ENCODE measurements at places on chromosomes 2 and 18.

GRCh38 chr18:49177071-49177470 is 226.3 kb upstream of the SMAD7 start:
- no peak for DNase-seq

GRCh38 chr2:241771286-241772062 is 5.1 kb upstream of the GAL3ST2 start:
- no peak for DNase-seq

- DNase-seq: no peak
These were observed 65.4 kb downstream of the SATB2 start for GRCh38 chr2:199392363-199392762.

GRCh38 chr2:144190908-144191605 is 328.9 kb downstream of the ZEB2 start:
- DNase-seq: no peak

DNA sequence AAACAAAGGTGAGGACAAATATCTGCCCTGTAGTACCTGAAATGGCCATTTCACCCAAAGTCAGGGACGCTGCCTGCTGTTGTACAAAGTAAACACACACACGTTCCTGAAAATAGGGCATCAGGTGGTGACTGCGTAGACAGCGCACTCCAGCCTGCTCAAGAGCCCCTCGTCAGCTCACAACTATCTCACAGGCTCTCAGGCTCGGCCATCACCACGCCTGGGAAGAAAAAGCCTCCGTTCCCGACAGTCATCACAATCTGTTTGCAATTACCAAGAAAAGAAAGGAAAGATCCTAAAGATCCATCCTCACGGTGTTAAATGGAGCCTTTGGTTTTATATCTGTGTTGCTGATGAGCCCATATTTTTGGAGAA is 230.2 kb downstream of the ZNF516 start:
- no peak for DNase-seq

DNA sequence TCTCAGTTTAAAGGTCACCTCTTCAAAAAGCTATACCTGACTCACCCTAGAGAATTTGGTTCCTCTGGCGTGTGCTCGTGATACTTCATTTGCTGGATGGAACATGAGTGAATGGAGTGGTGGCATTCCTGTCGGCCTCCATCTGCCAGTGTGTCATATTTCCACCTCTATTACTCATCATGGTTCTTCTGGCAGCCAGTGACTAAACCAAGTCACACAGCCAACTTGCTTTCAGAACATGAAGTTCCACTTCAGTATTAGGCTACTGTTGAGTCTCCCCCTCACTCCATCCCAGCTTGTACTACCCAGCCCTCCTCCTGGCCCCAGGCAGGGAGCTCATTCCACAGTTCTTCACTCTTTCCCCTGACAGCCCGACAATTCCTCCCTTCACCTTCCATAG is 169.8 kb downstream of the MREG start:
- no peak for DNase-seq

DNA sequence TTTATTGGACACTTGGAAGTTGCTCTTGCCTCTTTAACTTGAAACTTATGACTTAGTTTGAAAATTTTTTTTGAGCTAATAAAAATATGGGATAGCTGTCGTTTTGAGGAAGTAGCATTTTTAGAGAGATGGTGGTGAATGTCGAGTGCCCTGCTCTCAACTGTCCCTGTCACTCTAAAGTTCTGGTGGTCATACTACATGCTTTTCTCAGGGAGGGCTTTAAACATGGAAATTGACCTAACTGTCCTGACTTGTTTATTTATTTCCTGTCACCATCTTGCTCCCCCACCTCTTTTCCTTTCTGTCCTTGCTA is 16.0 kb downstream of the CEP192 start:
- DNase-seq: no peak

DNA sequence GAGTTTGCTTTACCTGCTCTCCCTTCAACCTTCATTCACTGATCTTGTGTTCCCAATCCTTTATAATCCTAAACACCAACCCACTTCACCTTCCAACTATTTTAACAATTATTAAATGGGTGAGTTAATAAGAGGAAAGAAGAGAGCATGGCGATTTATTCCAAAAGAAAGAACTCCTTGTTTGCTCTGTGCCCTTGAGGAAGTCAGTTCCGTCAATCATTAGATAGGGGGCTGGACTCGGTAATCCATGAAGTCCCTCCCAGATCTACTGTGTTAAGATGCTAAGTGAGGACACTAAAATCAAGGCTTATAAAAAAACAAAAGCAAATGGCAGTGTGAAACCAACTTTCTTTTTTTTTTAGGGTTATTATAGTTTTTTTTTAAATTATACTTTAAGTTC is 589.9 kb downstream of the XIRP2 start:
- DNase-seq: no peak

DNA sequence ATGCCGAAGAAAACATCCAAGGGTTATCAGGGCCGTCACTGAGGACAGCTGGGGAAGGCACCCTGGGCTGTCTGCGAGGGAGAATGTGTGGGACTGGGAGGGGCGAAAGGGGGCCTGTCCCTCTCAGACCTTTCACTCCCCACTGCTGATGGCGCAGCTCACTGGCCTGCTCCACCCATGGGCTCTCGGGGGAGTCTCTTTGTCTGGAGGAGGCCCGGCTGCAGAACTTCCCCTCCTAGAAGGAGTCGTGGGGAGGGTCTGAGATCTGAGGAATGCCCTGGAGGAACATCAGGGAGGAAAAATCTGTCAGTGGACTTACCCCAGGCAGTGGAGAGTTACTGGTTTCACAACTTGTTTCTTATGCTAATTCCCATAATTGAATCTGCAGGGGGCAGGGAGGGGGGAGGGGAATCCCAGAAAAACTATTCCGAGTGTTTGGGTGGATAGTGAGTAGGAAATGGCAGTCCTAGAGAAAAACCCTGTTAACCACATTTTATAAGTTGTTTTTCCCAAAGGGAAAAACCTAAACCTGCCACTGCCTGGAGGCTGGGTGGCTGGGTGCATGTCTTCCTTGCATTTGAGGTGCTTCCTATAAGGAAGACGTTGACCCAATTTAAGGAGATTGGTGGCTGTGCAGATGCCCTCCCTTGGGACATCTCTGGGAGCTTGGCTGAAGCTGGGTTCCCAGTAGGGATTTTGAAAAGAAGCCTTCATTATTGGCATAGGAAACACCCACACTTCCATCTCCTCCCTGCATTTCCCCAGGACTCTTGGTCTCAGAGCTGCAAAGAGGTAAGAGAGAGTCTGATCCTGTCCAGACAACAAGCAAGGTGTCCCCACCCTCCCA is 11.7 kb upstream of the SEMA4C start:
- no peak for DNase-seq

DNA sequence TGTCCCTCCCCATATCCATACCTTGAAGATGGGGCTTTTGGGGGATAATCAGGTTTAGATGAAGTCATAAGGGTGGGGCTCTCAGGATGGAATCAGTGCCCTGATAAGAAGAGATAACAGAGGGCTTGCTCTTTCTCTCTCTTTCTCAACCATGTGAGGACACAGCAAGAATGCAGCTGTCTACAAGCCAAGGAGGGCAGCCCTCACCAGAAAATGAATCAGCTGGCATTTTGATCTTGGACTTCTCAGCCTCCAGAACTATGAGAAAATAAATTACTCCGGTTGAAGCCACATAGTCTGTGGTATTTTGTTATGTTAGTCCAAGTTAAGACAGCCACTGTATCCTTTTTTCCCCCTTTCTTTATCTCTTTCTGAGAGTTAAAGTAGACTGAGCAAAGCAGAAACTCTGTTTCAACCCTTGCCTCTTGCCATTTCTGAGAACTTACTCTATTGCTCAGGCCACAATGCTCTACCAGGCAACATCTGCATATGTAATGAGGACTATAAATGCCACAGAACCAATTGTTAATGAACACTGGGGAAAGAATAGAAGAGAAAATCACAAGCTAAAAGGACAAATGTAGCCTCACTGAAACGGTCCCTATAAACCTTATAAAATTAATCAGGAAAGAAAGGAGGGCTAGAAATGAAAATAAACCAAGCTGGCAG is 56.9 kb downstream of the SRBD1 start:
- no peak for DNase-seq

- no peak for DNase-seq
These were observed 233.9 kb upstream of the HDAC4 start for GRCh38 chr2:239634769-239635168.

DNA sequence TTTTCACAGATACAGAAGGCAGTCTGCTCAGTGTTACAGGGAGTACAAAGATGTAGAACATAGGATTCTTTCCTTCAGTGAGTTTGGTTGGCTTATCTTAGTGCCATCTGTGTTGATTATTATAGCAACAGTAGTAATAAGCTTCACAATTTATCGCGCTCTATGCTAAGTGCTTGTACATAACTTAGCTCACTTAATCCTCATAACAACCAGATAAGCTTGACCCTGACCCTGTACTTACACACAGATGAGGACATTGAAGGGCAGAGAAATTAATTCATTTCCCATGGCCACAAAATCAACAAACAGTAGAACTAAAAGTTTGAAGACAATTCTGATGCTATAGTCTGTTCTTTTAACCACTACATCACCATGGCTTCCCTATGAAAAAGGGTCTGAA is 121.8 kb downstream of the SPHKAP start:
- DNase-seq: no peak

DNA sequence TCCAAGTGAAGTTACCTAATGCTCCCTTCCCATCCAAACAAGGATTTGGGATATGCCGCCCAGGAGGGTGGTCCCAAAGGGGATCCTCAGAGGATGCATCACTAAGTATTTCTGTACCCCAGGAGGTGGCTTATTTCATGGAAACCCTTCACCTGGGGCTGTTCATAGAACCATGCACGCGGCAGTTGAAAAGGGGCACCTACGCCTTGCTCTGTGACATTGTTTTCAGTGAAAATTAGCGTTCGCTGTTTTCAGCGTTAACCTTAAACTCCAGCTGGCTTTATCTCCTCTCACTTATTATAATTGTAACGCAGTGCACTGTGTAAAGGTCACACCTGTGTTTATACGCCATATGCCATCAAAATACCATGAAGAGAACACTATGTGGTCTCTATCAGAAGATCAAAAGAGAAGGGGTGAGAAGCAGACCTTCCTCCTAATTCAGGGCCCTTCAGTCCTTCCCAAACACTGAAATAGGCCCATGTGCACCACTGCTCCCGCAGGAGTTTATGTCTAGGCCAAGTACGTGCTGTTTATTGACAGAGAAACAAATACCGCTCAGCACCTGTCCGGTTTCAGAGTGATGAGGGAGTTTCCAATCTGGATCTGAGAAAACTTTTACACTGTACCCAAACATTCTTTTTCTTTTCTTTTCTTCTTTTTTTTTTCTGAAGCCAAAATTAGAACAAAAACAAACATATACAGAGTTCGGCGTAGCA is 162.1 kb downstream of the BCL2 start:
- no peak for DNase-seq

DNA sequence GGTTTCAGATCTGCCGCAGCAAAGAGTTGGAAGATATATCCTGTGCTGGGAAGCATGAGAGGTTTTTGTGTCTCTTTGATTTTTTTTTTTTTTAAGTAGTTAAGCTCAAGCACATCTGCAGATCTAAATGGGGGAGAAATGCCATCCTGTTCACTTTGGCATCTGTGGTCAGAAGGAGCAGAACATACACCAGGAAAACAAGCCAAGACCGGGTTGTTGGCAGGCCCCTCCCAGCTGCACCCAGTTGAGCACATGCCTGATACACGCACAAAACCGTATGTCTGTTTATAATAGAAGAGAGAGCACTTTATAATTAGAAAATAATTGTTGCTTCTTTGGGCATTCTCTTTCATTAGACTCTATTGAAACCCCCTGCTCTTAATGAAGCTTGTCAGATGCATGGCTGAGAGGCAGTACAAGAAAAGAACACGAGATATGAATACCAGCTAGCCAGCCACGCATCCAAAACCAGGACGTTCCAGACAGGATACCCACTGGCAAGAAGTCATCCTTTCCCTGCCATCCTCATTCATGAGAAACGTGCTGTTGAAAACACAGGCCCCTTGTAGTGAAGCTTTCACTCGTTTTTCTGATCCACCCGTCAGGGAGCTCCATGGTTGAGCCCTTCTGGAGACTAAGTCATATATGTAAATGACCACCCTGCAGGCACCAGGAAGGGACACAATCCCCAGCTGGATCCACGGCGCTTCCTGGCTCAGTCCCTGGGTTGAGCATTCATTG is 152.2 kb downstream of the ALPK2 start:
- DNase-seq: no peak

DNA sequence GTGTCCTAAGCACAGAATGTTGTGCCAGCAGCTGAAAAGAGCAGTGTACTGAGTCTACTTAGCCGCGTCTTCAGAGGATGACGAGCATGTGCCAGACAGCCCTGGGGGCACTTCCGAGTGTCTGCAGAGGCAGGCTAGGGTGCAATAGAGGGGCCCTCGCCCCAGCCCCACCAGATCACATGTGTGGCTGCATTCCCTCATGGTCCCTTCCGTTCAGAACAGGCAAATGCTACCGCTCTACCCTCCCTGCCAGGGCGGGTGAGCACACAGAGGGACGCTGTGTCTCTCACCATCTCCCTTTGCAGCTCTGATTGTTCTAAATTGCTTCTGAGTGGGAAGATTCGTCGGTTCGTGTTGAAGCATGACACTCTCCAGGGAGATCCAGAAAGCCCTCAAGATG is 212.2 kb upstream of the RAB12 start:
- no peak for DNase-seq

Data from CMK (cell line).